ENCODE measurements at places on chromosomes 11 and 22.

DNA sequence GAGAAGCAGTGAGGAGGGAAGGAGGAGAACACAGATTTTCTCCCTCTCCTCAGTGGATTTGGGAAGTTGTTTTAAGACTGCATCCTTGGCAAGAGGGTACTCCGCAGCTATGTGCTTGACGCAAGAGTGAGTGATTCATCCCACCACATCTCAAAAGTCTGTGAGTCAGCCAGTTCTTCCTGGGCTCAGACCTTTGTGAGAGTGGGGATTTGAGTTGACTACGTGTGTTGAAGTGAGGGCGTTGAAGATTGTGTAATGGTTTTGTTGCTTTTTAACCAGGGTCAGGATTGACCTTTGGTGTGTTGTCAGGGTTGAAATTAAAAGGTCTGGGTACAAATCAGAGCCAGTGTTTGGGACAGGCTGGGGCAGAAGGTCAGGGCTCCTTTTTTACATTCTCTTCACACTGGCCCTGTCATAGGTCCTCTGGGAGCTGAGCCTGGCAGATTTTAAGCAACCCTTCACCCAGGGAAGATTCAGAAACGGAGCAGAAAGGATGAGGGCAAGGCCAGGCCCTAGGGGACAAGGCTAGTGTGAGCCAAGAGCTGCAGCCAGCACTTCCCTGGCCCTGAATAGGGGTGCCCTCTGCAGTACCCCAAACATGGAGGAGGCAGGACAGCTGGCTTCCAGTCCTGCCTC, 4.2 kb upstream of the C11orf86 start:
- DNase-seq, result no peak

DNA sequence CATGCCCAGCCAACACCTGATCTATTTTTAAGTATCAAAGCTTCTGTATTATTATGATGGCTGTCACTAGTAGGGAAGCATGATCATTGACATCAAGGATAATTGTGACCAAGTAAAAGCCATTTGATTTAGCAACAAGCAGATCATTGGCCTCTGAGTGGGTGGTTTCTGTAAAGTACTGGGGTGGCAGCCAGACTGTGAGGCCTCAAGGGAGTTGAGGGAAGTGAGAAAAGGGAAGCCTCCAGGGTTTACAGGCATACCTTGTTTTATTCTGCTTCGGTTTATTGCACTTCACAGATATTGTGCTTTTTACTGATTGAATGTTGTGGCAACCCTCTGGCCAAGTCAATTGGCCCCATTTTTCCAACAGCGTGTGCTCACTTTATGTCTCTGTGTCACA, 60.1 kb downstream of the PRR5L start:
- DNase-seq, result no peak

GRCh38 chr11:106304274-106304673, 226.8 kb downstream of the AASDHPPT start:
- no peak for DNase-seq

DNA sequence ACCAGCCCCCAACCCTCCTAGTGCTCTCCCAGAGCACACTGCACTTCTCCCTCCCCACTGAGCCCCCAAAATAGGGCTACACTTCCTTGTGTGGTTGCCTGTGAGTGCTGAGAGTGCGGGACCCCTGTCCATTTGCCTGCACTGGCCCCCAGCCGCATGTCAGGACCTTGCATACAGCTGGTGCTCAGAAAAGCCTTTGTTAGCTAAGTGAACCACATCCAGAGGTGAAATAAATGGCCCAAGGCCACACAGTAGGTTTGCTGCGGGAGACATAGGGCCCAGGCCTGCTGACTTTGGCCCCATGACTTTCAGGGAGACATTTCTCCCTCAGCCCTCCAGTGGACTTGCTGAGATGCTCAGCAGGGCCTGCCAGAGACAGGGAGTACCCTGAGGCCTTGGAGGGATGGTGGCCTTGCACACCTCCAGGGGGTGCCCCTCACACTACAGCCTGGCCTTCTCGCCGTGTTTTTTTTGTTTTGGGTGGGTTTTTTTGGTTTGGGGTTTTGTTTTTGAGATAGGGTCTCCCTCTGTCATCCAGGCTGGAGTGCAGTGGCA, 10.2 kb downstream of the SSTR3 start:
- DNase-seq, result no peak

- no peak for DNase-seq
These were observed 4.3 kb upstream of the THY1 start for GRCh38 chr11:119427279-119427678.

All from activated effector memory CD4-positive, alpha-beta T cell treated with Interleukin-2 at 50 U/mL for 16 hours (primary cell).